ENCODE measurements at places on chromosomes 2 and 18.

GRCh38 chr2:160275656-160276055 lies 75.6 kb upstream of the ITGB6 start:
- DNase-seq = no peak

DNA sequence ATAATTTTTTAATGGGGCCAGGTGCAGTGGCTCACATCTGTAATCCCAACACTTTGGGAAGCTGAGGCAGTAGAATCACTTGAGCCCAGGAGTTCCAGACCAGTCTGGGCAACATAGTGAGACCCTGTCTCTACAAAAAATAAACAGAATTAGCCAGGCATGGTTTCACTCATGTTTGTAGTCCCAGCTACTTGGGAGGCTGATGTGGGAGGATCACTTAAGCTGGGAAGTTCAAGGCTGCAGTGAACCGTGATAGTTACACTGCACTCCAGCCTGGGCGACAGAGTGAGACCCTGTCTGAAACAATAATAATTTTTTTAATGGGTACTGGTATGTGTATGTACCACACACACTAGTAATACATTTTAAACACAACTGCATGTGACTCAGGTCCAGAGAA lies 2.4 kb downstream of the ARL6IP6 start:
- DNase-seq = no peak

DNA sequence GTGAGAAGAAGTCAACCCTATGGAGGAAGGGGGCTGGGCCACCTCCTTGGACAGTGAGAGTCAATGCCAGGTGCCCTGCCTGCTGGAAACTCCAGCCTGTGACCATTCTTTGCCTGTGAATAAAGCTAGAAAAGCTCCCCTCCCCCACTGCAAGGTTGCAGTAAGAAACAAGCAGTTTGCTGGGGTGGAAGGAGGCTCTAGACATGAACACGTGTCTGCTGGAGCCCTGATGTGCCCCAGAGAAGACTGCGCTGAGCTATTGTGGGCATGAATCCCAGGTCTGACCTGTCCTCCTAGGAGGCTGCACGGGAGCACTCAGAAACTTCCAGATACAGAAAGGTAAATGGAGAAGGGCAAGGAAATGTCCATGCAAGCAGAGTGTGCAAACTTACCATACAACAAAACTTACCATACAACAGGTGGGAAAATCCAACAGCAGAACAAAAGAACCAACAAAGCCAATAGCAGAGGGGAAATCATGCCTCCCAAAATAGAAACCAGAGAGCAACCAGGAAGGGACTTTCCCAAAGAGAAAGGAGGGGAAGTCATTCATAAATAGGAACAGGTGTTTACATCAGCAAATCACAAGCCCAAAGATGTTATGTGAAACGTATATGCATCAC lies 278.7 kb downstream of the BCL2 start:
- no peak for DNase-seq

DNA sequence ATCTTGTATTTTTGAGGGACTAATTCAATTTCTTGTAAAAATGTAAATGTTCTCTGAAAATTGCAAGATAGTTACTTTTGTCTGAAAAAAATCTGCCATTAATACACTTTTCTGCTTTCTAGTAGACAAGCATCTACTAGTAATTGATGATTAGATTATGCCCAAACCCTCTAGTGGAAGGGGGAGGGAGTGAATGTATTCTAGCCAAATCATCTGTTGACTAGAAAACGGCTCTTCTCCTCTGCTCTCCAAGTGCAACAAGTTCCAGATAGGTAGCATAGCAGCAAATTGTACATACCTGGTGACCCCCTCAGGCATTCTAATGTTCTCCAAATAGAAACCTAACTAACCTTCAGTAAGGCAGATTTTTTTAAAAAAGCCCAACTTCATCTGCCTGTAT lies 58.6 kb downstream of the RELCH start:
- DNase-seq = no peak

- no peak for DNase-seq
Observed at GRCh38 chr18:5447442-5447841, 96.4 kb downstream of the EPB41L3 start.

- no peak for DNase-seq
Observed at GRCh38 chr2:188746727-188747126, 227.4 kb upstream of the COL3A1 start.

- DNase-seq = no peak
Observed at GRCh38 chr2:31533036-31533435, 47.7 kb downstream of the SRD5A2 start.

- DNase-seq = no peak
Observed at GRCh38 chr2:43758739-43759138, 15.1 kb upstream of the DYNC2LI1 start.

GRCh38 chr2:162945785-162946184 lies 107.2 kb upstream of the KCNH7 start:
- DNase-seq = no peak

GRCh38 chr2:72833084-72833714 lies 7.4 kb upstream of the EXOC6B start:
- DNase-seq = no peak

GRCh38 chr2:11420190-11420589 lies 45.8 kb downstream of the E2F6 start:
- no peak for DNase-seq

DNA sequence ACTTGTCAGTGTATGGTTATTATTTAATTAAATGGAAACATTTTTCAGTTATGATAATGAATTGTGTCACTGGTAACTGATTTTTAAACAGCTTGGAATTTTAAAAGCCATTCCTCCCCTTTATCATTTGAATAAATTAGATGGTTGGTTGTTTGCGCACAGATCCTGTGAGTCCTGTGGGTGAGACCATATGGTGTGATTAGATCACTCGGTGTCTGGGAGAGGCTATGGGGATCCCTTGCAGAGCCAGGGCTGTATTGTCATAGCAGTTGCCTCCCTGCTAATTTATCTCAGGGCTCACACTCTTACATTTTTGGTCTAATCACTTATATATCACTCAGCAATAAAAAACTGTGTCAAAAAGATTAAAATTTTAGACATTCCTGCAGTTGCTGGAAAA lies 133.5 kb downstream of the ASXL3 start:
- no peak for DNase-seq

DNA sequence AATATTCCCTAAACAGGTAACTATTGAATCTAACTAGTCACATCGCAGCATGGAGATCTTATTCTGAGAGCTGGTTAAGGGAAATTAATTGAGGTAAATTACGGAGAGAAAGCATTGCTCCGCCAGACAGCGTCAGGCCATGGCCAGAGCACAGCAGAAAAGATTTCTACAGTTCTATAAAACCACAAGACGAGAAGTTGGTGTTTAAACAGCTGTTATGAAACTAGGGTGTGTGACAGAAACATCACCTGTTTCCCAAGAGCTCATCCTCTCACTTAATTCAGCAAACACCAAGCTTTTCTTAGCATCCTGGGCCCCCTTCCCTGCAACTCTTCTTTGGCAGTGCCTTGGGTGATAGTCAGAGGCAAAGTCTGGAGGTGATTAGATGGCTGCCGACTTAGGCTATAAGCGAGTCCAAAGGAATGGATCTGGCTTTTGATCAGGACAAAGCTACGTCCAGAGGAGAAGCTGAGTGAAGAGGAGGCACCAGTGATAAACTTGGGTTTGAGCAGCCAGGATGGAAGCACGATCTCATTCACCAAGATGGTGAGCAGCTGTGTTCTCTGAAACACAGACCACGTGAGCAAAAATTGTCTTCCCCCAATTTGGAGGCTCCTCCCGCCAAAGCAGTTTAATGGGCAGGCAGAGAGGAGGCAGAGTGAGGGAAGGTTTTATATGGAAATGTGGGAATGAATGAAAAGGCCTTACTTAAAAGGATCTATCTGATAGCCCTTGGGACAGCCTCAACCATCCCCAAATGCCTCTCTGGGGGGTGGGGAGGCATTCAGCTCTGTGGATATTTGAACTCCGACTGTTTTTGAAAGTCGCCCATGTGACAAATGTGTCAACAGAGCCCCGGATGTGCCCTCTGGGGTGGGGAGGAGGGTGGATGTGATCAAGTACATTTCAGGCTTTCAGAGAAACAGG lies 57.8 kb downstream of the PKDCC start:
- DNase-seq = peak; percentile 90

DNA sequence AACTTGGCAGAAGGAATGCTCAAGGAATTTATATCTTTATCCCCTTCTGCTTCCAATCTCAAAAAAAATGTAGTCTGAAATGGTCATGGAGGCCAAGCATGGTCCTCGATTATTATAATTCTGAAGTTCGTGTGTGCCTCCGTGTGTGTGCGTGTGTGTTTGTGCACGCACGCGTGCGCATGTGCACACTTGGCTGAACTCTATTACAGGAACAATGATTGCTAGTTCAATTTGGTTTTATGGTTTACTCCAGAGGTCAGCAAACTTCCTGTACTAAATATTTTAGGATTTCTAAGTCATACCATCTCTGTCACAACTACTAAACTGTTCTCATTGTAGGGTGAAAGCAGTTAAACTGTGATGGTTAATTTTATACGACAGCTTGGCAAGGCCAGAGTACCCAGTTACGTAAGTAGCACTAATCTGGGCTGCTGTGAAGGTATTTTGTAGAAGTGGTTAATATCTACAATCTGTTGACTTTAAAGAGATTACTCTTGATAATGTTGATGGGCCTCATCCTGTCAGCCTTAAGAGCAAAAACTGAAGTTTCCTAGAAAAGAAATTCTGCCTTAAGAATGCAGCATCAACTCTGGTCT lies 5.8 kb upstream of the MARCHF7 start:
- DNase-seq = no peak

GRCh38 chr2:218009231-218009630 lies 6.4 kb upstream of the TNS1 start:
- DNase-seq = no peak

- no peak for DNase-seq
Observed at GRCh38 chr2:42979870-42980763, 187.7 kb upstream of the HAAO start.

DNA sequence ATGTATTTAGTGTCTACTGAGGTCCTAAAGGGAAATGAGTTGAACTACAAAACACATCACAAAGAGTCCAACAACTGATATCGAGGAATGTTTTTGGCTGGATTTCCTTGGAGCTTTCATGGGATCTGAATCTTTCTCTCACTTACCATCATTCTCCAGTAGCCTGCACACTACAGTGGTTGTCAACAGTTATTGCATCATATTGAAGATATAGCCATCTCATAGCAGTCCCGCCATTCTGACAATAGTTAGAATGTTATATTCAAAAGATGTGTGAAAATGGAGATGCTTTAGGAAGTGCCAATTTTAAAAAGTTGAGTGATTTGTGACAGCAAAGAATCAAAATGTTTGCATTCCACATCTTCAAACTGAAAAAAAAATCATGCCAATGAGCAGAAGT lies 186.8 kb downstream of the DSC3 start:
- DNase-seq = no peak

DNA sequence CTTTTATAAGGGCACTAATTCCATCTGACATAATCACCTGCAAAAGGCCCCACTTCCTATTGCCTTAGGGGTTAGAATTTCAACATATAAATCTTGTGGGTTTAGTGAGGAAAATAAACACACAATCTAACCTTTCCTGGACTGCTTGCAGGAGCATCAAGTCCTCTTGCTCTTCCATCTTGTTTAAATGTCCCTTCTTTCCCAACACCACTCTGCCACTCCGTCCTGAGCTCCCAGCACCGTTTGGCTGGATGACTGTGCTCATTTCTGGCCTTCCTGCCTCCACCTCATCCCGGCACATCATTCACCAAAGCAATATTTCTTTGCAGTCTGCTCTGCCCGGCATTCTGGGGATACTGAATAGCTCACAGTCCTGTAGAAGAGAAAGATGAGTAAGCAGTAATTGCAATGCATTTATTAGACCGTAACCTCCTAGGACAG lies 247.8 kb downstream of the BCL2 start:
- DNase-seq = no peak

- no peak for DNase-seq
Observed at GRCh38 chr18:22523481-22523880, 105.8 kb upstream of the CTAGE1 start.

- DNase-seq = no peak
Observed at GRCh38 chr2:7604456-7604855, 687.2 kb downstream of the RNF144A start.

DNA sequence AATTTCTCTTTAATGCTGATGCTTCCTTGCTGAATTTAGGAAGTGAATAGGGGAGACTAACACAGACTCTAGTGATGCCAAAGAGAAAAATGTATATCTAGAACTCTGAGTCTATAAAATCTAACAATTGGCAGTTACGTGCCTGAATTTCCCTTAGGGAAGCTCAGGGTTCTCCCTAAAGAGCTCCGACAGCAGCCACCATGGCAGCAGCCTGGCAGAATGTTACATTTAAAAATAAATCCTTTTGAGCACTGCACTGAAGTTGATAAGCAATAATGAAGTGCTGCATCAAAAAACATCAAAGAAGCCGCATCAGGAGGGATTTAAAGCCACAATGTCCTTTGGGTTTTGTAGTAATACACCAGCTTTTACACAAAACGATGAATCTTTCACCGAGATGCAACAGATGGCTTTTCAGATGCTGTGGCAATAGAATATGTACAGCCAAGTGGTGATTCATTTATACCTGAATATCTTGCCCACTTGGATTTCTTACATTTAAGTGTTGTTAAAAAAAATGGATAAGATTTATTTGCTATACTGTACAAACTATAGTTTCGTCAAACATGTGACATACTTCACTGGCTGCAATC lies 291.2 kb upstream of the SESTD1 start:
- DNase-seq = no peak

- peak; percentile 61 for DNase-seq
Observed at GRCh38 chr2:220687231-220687843, 884.8 kb downstream of the EPHA4 start.

DNA sequence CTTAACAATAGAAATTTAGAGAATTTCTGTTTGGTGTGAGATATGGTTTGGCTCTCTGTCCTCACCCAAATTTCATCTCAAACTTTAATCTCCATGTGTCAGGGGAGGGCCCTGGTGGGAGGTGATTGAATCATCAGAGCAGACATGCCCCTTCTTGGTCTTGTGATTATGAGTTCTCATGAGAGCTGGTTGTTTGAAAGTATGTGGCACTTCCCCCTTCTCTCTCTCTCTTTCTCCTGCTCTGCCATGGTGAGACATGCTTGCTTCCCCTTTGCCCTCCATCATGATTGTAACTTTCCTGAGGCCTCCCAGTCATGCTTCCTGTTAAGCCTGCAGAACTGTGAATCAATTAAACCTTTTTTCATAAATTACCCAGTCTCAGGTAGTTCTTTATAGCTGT lies 524.7 kb upstream of the ACVR2A start:
- no peak for DNase-seq

- DNase-seq = no peak
Observed at GRCh38 chr2:194105358-194105757, 1551.7 kb upstream of the SLC39A10 start.

GRCh38 chr2:160365716-160366367 lies 127.8 kb downstream of the RBMS1 start:
- no peak for DNase-seq

GRCh38 chr18:46877329-46877987 lies 39.8 kb downstream of the PIAS2 start:
- DNase-seq = no peak

GRCh38 chr2:9814129-9814868 lies 29.0 kb upstream of the TAF1B start:
- DNase-seq = no peak

GRCh38 chr2:138298120-138298814 lies 203.3 kb upstream of the SPOPL start:
- no peak for DNase-seq

- no peak for DNase-seq
Observed at GRCh38 chr18:12334863-12335262, 26.8 kb downstream of the TUBB6 start.

- no peak for DNase-seq
Observed at GRCh38 chr2:106638043-106638442, 150.9 kb downstream of the CD8B2 start.
